ENCODE measurements at places on chromosomes 12 and 14.
A peak's percentile ranks its signal among the peaks of the same experiment; 100 is the strongest.

- no peak for DNase-seq
These were observed 153.2 kb upstream of the SOX5 start for GRCh38 chr12:24102676-24103075.

DNA sequence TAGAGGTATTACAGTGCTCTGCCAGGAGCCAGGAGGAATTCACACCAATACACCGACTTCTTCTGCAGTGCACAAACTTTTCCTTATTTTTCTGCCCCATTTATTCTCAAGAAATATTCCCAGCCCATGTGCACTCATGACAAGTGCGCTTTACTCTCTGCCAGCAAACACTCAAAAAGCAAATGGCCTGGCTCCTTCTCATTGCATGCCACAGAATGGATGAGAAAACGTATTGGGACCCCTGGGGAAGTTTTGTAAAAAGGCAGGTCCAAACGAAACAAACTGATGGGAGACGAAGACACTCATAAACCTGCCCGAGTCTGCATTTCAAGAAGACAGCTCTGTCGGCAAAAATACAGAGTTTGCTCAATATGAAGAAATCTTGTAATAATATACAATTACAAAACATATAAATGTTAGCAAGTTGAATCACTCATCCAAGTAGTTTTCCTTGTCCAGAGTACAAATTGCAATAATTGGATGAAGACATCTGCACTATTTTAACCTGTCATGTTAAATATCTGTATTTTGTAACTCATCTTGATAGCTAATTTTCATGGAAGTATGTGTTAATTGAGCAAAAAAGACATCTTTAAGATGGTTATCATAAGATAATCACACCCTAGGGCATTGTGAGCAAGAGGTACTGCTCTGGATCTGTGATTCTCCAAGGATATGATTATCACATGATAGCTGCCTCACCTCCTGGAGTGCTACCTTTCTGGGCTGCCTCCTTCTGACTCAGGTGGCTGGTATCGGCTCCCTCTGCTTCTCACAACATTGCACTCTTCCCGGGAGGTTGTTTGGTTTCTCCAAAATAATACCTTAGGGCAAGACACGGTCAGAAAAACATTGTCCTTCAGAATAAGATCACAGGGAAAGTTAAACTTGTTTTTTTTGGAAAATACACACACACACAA lies 260.8 kb upstream of the G2E3 start:
- no peak for DNase-seq

DNA sequence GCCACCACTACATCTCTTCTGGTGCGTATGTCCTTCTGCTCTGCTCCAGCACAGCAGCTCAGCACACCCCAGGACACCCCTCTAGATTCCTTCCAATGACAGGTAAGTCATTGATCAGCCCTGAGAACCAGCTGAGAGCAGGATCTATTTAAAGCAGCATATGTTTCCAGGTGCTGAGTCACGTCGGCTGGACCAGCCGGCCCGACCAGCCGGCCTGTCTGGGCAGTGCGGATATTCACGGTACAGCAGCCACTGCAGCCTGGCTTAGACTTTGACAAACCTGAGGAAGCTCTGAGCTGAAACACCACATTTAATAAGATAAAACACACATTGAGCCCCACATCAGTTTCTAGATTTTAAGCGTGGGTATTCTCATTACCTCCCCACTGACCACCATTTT lies 31.8 kb upstream of the RPH3A start:
- no peak for DNase-seq

GRCh38 chr14:55819610-55820304 lies 239.8 kb downstream of the KTN1 start:
- no peak for DNase-seq

DNA sequence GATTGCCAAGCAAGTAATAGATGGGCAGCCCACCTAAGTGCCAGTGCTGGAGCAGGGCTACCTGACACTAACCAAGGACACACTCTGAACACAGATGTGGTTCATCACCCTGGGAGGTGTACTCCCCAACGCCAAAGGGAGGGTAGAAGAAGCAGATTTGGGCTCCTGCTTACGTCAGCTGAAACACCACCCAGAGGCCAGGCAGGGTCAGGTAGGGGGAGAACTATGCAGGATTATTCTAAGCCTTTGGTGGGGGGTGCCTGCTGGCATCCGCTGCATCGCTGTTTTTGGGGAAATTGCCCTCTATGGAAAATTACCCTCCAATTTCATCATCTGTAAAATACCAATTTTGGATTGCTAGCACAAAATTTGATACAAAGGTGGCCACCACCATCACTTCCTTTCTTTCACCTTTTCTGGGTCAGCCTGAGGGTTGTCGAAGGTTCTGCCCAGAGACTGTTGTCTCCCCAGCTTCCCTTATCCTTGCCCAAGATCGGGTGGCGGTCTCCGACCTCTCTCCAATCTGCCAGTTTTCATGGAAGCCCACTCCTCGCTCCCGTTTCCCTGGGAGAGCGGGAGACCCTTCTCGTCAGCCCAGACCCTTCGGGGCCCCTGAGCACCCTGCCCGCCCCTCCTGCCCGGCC lies 535 bp downstream of the BIN2 start:
- DNase-seq, result no peak

DNA sequence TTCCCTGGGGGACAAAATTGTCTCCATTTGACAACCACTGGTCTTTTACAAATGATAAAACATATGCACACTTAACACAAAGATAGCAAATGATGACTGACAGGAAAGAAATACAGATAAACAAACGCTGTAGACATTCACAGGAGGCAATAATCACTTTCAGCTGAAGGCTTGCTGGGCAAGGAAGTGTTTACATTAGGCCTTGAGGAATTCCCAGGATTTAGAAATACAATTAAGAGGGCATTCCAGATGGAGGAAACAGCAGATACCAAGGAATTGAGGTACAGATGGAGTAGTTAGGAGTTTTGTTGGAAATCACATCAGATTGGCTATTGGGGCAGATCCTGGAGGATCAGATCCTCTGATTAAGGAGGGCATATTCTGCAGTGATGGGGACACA lies 93.9 kb downstream of the DYRK2 start:
- peak; percentile 10 for DNase-seq

- DNase-seq, result no peak
These were observed 582 bp downstream of the LRRIQ1 start for GRCh38 chr12:85036733-85037132.

GRCh38 chr12:107523775-107524535 lies 161.6 kb upstream of the PWP1 start:
- DNase-seq, result no peak

- DNase-seq, result no peak
These were observed 156.1 kb upstream of the G2E3 start for GRCh38 chr14:30402846-30403245.

- DNase-seq, result no peak
These were observed 15.2 kb downstream of the OR6S1 start for GRCh38 chr14:20626274-20626673.

- peak; percentile 14 for DNase-seq
These were observed 7.1 kb upstream of the LGMN start for GRCh38 chr14:92755495-92755894.

- peak; percentile 66 for DNase-seq
These were observed 97.3 kb upstream of the FRMD6 start for GRCh38 chr14:51554339-51554920.

DNA sequence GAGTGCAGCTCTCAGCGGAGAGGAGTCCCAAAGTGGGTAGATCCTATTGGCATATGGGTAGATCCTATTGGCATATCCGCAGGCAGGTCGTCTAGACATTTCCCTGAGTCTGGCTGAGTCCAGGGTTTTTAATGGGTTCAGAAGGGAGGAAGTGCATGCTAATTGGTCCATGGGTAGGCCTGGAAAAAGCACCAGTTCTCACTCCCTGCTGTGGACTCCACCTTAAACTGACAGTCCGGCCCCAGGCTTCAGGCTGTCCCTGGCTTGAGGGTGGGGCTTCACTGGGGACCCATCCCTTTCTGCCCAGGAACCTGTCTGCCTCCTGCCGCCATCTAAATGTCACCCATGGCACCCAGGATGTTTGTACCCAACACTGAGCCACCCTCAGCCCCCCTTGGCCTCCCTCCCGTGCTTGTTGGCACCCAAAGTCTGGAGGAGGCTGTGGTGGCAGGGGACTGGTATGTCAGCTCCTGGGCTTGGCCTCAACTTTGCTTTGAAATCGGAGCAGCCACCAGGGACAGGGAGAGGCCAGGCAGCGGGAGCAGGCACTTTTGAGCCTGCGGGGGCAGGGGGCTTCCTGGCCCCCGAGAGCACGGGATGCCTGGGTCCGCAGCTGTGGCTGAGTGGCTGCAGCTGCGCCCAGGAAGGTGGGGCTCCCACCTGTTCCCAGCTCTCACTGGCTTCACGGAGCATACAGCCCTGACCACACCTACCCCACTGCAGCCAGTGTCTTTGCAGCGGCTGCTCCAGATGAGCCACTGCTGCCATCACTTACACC lies 29.6 kb upstream of the YAF2 start:
- no peak for DNase-seq

- DNase-seq, result no peak
These were observed 26.4 kb upstream of the NUDT14 start for GRCh38 chr14:105207460-105207901.

GRCh38 chr12:2877953-2878732 lies 1.1 kb downstream of the RHNO1 start:
- peak; percentile 72 for DNase-seq

DNA sequence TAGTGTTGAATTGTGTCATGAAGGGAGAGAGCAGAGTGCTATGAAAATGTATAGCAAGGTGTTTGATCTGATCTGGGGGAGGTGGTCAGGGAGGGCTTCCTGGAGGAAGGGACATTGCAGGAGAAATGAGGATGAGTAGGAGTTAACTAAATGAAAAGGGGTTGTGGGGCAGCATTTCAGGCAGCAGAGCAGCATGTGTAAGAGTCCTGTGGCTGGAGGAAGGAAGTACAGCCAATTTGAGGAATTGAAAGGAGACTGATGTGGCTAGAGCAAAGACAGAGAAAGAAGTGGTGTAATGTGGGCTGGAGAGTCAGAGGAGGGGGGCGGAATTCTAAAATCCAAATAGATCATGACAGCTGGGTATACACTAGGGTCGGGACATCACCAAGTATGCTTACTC lies 20.5 kb downstream of the NPC2 start:
- no peak for DNase-seq

DNA sequence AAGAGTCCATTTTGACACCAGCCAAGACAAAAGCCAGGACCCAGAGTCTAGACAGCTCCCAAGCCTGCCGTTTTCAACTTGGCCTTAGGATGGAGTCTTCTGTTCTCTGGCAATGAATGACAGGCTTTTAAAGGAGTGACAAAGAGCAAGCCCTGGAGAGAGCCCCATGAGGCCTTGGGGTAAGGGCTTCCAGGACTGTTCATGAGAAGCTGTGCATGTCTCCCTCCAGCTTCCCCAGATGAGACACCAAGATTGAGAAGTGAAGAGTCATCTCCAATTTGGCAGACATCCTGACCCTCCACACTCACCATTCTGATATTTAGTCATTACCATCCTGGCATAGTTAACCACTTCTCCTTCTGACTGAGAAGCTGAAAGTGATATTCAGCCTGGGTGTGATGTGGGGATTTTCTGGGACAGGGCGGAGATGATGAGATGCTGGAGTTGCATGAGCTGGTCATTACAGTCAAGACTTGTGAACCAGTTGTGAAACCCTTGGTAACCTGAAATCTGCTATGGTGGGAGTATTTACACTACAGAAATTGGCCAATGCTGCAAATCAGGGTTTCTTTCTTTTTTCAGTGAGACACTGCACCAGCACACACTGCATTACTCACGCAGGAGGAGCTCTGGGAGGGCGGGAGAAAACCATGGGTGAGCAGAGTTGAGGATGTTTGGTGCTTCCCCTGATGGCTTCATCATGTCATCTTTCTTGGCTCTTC lies 77.8 kb downstream of the VCPKMT start:
- DNase-seq, result peak; percentile 96

DNA sequence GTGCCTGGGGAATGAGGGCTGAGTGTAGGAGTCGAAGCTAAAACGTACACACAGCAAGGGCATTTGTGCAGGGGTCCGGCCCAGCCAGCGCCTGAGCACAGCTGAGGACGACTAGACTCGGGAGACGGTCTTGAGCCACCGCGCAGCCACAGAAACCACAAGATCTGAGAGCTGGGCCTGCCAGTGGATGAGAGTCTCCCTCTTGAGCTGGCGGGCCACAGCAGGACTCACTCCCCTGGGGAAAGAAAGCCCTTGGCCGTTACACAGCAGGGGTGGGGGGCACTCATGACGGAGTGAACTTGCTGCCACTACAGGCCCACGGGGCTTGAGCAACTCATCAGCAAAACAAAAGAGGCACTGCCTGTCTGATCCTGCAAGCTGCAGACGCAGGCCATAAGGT lies 23.0 kb downstream of the STX2 start:
- DNase-seq, result no peak

GRCh38 chr12:121214855-121215745 lies 5.2 kb downstream of the P2RX4 start:
- DNase-seq, result peak; percentile 96

DNA sequence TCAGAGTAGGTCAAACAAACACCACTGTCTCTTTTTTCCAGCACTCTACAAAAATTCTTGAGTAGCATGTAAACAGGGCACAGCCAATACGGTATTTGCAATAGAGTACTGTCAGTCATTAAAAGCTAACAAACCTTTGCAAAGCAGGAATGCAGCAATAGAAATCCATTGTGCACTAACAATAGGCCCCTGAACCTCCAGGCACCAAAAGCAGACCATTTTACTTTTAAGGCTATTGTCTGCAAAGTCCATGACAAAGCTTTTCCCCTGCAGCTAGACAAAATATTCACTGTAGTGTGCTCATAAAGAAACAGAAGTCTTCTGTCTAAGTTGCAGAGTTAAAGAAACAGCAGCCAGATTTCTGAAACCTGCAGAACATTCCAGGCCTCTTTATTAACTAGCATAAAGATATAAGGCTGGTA lies 191.9 kb downstream of the SOX5 start:
- DNase-seq, result no peak

- DNase-seq, result no peak
These were observed 13.2 kb downstream of the RPS6KA5 start for GRCh38 chr14:91047174-91047753.

DNA sequence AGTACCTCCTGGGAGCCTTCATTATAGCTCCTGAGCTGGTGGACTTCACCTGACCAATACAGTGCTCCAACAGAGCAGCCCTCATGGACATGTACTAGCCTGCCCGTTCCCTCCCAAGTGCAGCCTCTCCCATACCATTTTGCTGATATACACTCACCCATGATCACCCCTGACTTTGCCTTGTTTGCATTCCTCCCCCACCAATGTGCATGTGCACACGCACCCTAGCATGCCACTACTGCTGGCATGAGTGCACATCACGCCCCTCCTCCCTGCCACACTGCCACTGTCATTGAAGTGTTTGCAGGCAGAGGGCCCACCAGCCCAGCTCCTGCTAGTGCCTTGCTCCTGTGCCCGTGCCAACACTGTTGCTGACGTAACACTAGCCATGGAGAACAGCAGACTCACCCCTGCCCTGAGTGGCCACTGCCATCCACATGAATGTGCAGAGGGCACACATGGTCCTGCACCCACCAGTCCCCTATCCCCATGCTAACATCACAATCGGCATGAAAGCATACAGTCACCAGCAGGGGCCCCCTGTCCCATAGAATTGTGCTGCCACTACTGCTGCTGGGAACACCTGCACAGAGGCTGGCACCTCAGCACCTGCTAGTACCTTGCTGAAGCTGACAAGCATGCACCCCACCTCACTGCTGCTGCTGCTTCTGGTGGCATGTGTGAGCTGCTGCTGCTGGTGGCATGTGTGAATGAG lies 110.3 kb downstream of the SINHCAF start:
- DNase-seq, result no peak

Data from fibroblast of lung (primary cell).